Astrocyte (in vitro differentiated cells and primary cell): ENCODE measurements at places on chromosomes 2 and 18. TPM values are rescaled to one million over a fixed set of nuclear protein-coding genes. Genes with fewer than 3 reads are reported as not detected.

The IL1A gene
- total RNA-seq, result 0.31 and 0.43 TPM in 2 replicates

The STAT1 gene
- total RNA-seq, result 377 and 447 TPM in 2 replicates

The MYO5B gene
- 7.2 and 8.3 TPM in 2 replicates for total RNA-seq

The FBXO48 gene
- total RNA-seq, result 0.54 and 0.55 TPM in 2 replicates

The CYTIP gene
- 0.12 and 0.16 TPM in 2 replicates for total RNA-seq
